Cerebellum (tissue), 4 donors: ENCODE measurements at places on chromosomes 12 and 14. TPM values are rescaled to one million over a fixed set of nuclear protein-coding genes. Genes with fewer than 3 reads are reported as not detected.

LRRC10 gene
- total RNA-seq = not detected

NANOG gene
- total RNA-seq = 0.27 TPM

TDRD9 gene
- total RNA-seq = 2.4 TPM

CDC42BPB gene
- total RNA-seq = 102 TPM

ITGB7 gene
- not detected for total RNA-seq

AMIGO2 gene
- total RNA-seq = 5.8 TPM

GRCh38 chr12:6367065-6367968 is 8.0 kb downstream of the SCNN1A start:
- no peak for DNase-seq

- peak; percentile 86 for DNase-seq
These were observed 1.3 kb downstream of the TRIM9 start for GRCh38 chr14:51093371-51094281.

GRCh38 chr14:58341152-58341748 is 42.9 kb downstream of the ARID4A start:
- DNase-seq = peak; percentile 34

- DNase-seq = no peak
These were observed 741.6 kb downstream of the FSCB start for GRCh38 chr14:43765474-43765873.

DNA sequence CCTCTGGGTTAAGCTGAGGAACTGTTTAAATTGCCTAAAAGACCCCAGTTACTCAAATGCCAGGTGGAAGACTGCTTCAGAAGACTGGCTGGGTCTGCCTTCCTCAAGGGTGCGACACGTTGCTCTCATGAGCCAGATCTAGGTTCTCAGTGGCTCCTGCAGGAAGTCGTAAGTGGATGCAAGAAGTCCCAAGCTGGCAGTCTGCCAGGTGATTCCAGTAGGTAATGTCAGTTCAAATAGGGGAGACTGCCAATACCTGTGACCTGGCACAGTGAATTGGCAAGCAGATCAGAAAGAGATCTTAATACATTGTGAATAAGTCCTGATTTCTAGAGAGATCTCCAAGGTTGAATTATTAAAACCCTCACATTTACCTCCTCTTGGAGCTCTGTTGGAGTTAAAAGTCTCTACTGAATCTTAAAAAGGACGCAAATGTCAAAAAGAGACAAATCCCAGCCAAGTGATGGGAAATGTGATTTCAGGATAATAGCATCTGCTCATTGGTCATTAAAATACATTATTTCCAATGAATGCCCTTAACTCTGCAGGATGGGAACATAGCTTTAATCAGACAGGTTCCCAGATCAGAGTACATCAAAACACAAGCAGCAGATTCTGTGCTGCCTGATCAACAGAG is 98.8 kb upstream of the FRMD6 start:
- peak; percentile 12 for DNase-seq

GRCh38 chr12:51922762-51923505 is 15.6 kb downstream of the ACVRL1 start:
- no peak for DNase-seq

GRCh38 chr12:47383942-47384341 is 304.2 kb upstream of the AMIGO2 start:
- no peak for DNase-seq

- DNase-seq = no peak
These were observed 98.3 kb downstream of the PTGER2 start for GRCh38 chr14:52412426-52412825.

- DNase-seq = no peak
These were observed 69.9 kb downstream of the PTHLH start for GRCh38 chr12:27902651-27903050.

- no peak for DNase-seq
These were observed 385.9 kb downstream of the BMP4 start for GRCh38 chr14:53570411-53571387.

- DNase-seq = no peak
These were observed 157.4 kb upstream of the TMEM260 start for GRCh38 chr14:56422221-56422620.

DNA sequence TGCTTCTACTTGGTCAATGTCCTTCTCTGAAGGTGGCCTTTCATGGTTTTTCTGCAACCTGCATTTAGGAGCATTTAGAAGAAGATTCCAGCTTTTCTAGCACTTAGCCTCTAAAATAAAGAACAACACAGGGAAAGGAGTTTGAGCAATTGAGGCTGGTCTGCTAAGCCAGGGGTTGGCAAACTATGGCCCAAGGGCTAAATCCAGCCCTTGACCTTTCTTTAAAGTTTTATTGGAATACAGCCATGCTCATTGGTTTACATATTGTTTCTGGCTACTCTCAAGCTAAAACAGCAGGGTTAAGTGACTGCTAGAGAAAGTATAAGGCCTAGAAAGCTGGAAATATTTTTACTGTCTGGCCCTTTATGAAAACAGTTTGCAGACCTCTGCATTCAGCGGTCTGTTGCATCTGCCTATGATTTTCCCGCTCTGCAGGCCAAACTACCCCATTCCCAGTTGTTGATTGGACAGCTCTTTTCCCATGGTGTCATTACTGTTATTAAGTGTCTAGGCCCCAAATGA is 39.3 kb downstream of the SPRING1 start:
- no peak for DNase-seq

DNA sequence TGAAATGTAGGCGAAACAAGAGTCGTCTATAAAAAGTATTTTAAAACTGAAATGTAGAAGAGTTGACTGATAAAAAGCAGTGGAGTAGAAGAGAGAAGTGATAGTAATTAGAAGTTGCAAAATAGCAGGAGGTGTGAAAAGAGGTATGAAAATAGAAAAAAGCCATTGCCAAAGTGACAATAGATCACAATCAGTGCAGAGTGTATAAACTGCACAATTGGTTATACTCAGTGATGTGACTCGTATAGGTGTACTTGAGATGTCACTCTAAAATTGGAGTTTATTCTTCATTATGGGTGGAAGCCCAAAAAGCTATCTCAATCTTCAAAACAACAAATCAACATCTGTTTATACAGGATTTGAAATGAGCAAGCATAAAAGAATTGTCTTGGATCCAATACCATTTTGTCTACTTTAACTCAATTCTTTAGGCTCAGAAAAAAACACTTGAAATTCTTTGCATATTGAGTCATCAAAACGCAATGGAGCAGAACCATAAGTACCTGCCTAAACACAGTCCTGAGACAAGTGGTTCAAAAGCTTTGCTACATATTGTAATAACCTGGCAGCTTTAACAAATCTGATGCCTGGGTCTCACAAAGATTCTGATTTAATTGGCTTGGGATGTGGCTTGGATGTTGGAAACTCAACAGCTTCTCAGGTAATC is 8.8 kb downstream of the IKBIP start:
- DNase-seq = no peak

DNA sequence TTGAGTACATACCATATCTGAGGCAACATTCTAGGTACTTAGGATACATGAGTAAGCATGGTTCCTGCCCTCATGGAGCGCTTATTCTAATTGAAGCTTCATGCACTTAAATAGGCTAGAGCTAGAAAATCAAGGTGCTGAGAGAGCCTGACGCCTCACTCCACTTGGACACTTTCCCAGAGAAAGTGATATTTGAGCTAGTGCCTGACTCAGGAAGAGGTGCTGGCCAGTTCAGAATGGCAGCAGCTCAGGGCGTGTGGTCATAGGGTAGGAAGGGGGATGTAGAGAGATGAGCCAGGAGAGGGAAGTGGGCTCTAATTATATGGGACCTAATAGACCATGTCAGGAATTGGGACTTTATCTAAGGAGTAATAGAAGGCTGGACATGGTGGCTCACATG is 33.3 kb downstream of the TULP3 start:
- no peak for DNase-seq

- no peak for DNase-seq
These were observed 54.4 kb upstream of the BICD1 start for GRCh38 chr12:32052212-32052713.

- no peak for DNase-seq
These were observed 21.0 kb downstream of the AKT1 start for GRCh38 chr14:104774453-104775072.
